ENCODE measurements at places on chromosomes 1 and 21.

GRCh38 chr1:228691926-228692325 lies 43.4 kb upstream of the RHOU start:
- no peak for DNase-seq

- no peak for DNase-seq
Observed at GRCh38 chr1:186574926-186575325, 105.3 kb downstream of the PTGS2 start.

- peak; percentile 26 for DNase-seq
Observed at GRCh38 chr1:108644984-108645383, 15.9 kb downstream of the HENMT1 start.

DNA sequence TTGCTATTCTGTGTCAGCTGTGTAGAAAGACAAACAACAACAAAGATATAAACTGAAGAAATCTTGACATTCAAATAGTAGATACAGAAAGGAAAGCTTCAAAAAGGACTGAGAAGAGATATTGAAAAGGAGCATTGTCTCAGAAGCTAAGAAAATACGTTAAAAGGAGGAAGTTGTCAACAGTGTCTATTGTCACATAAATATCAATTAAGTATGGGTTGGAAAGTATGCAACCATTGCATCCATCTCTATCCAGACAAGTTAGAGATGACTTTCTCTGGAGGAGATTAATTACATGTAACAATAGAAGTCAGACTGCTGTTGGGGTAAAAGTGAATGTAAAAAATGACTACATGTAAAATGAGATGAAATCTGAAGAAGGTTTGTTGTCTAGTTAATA lies 29.7 kb upstream of the BRINP3 start:
- no peak for DNase-seq

DNA sequence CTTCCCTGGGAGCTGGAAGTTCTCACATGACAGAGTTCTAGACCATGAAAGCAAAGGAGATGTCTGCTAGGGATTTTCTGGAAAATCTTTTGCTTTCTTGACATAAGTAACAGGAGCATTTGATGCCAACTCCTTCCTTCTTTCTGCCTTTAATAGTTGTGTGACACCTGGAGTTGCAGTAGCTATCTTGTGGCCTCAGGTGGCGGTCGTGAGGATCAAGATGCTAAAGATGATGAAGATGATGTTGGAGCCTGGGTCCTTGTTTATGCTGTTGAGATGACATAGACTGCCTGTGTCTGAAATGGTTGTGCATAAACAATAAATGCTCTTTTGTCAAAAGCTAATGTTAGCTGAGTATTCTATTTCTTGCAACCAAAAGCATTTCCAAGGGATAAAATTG lies 32.7 kb upstream of the KIRREL1 start:
- DNase-seq = no peak

- no peak for DNase-seq
Observed at GRCh38 chr1:102420034-102420433, 423.3 kb upstream of the OLFM3 start.

GRCh38 chr1:200247518-200247917 lies 162.3 kb downstream of the ZNF281 start:
- DNase-seq = no peak

DNA sequence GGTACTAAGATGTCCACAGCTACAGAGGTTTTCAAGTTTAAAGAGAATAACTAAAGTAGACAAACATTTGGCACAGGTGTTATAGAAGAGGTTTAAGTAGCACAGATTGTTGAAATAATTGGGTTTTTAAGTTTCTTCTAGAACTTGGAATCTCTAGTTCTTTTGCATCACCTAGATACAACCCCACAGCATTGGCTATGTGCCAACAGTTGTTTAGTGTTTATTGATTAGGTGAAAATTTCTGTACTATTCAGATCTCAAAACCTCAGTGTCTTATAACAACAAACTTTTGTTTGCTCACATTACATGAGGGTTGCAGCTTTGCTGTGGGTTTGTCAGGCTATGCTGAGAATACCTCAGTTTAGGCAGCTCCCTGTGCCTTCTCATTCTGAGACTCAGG lies 162.5 kb downstream of the TBX15 start:
- no peak for DNase-seq

DNA sequence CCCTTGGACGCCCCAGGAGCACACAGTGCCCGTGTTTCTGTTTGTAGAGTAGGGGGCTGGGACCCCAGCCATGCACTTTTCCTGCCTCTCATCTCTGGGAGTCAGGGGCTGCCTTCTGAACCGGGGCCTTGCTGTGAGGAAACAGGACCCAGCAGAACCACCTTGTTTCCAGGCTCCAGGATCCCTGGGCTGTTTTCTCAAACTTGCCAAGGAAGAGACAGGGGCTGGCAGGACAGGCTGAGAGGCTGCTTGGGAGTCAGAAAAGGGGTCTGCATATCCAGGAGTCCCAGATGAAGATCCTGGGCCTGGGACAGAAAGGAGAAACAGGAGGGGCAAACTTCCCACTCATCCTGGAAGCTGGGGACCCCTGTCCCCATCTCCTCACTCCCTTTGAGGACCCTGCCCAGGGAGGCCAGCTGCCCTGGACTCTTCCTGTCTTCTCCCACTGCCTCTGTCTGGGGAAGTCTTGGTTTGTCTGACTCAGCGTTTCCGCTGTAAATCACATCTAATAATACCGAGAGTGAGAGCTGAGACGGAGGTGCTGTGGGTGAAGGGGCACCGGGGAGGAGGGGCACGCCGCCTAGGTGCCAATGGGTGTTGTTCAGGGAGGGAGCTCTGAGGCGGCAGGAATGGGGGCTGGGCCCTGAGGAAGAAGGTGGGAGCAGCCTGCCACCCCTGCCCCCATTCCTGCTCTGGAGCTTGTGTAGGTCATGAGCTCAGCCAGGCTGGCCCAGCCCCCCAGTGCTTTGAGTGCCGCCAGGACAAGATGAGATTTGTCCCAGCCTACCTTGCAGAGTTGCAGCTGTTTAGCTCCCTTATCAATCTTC lies 16.7 kb downstream of the POU3F1 start:
- DNase-seq = peak; percentile 71

DNA sequence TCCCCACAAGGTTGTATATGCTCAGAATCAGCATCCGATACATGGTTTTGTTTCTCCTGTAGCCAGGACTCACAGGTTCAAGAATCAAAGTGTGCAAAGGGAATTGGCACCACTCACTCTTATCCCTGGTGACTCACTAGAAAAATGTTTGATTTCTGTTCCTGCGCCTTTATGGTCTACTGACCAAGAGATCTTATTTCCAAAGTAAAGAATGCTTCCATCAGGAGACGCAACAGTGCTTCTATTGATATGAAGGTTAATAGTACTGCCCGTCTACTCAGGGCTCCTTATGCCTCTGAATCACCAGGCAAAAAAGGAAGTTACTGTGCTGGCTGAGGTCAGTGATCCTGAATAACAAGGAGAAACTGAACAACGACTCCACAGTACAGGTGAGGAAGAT lies 1392.0 kb upstream of the PRMT6 start:
- DNase-seq = no peak

DNA sequence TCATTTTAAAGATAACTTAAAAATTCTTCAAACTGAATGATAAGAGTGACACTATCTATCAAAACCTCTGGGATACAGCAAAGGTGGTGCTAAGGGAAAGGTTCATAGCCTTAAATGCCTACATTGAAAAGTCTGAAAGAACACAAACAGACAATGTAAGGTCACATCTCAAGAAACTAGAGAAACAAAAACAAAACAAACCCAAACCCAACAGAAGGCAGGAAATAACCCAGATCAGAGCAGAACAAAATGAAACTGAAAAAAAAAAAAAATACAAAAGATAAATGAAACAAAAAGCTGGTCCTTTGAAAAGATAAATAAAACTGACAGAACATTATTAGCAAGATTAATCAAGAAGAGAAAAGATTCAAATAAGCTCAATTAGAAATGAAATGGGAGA lies 6.8 kb downstream of the ODF2L start:
- DNase-seq = no peak

- no peak for DNase-seq
Observed at GRCh38 chr21:41920476-41920875, 33.3 kb downstream of the C2CD2 start.

GRCh38 chr1:206486995-206487788 lies 16.9 kb downstream of the IKBKE start:
- no peak for DNase-seq

- no peak for DNase-seq
Observed at GRCh38 chr1:111943846-111944749, 45.4 kb downstream of the KCND3 start.

DNA sequence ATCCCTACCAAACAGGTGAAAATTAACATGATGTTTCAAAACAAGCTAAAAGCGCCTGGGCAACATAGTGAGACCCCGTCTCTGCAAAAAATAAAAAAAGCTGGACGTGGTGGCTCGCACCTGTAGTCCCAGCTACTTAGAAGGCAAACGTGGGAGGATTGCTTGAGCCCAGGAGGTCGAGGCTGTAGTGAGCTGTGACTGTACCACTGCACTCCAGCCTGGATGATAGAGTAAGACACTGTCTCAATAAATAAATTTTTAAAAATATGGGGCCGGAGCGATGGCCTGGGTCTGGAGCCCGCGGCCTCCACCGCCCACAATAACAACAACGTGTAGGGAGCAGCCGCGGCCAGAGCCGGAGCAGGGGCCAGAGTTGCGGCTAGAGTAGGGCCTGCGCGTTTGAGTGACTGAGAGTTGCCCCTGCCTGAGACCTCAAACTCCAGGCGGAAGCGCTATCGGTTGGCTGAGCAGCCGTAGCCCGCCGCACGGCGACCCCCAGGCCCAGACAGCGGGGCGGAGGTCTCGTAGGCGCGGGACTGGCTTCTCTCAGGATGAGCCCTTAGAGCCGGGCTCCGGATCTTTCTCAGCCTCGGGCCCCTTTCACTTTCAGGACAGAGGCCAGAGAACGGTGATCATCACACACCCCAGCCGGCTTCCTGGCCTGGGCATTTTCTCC lies 41.4 kb downstream of the ZMYM1 start:
- no peak for DNase-seq

DNA sequence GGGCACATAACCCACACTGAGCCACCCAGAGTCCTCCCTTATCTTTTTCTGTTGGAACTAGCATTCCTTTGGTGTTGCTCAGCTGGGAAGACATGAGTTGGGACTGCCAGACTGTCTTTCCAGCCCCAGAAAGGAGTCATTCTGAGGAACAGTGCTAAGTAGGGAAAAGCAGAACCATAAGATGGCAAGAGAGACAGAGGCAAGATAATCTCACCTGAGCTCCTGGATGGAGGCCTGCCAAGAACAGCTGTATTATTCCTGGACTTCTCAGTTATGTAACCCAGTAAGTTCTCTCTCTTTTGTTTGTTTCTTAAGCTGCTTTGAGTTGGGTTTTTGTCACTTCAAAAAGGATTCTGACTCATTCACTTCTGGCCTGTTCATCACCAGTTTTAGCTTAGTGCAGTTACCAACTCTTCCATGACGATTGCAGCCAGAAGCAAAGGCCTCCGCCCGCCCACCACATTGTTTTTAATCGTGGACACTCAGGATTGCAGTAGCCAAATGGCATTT lies 134.4 kb downstream of the OMA1 start:
- DNase-seq = no peak

DNA sequence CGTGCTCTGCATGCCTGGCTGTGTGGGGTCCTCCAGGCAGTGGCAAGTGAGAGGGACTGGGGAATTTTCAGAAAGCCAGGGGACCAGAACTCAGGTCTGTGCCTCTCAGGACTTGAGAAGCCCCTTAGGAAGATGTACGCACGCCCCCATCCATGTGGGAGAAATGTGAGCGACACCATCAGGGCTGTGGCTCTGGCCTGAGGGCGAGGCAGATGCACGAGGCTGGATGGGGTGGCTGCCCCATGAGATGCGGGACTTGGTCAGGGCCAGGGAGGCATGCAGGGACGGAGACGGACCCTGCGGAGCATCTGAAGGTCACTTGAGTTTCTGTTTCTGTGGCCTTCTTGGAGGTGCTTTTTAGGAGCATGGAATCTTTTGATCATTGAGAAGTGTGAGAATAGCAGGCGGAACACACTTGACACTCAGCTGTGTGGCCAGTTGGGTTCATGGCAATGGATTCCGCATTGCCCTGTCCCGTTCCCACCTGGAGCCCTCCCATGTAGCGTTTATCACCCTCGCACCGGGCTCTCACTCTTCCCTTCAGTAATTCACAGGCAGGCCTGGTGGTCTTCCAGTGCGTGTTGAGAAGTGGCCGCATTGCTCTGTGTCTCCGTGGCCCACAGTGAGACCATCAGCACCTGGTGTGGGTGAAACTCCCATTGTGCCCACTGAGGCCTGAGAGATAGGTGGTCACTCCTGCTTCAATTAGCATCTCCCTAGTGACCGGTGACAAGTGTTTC lies 30.7 kb upstream of the ACTRT2 start:
- no peak for DNase-seq

- DNase-seq = no peak
Observed at GRCh38 chr1:27968692-27969091, 8.9 kb downstream of the XKR8 start.

- DNase-seq = no peak
Observed at GRCh38 chr1:99723251-99723650, 43.2 kb downstream of the FRRS1 start.

DNA sequence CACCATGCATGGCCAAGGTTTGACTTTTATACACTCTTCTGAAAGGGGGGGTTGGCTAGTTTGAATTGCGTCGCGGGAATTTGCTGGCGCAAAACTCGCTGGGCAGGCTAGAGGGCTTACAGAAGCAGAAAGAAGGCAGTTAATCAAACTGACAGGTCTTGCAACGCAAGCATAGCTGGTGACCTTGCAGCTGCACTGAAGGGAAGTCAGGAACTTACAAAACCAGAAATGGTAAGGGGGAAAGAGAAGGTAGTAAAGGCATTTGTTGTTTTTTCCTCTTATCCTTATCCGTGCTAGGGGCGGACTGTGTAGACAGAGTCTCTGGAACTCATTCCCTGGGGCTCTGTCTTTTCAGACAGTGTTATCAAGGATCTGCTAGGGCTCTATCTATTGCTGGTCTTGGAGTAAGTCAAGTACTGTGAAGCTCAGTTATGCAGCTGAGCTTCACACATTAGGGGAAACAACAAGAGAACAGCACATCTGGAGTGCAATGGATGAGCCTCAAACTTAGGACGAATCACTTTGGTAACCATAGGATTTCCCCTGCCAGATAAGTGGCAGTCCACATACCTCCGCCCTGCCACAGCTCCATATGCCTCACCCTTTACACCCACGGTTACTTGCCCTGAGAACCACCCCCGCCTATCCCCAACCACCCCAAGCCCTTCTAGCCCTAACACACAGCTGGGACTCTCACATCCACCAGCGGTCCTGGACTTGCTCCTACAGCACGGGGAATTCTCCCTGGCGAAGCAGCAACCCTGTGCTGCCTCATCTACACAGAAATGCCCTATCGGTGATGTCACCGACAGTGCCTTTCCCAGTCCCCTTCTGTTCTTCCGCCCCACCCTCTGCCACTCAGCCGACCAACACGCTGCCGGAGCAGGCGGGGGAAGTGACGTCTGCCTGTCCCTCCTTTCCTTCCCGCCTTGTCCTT lies 251.4 kb downstream of the FAM72C start:
- DNase-seq = no peak

DNA sequence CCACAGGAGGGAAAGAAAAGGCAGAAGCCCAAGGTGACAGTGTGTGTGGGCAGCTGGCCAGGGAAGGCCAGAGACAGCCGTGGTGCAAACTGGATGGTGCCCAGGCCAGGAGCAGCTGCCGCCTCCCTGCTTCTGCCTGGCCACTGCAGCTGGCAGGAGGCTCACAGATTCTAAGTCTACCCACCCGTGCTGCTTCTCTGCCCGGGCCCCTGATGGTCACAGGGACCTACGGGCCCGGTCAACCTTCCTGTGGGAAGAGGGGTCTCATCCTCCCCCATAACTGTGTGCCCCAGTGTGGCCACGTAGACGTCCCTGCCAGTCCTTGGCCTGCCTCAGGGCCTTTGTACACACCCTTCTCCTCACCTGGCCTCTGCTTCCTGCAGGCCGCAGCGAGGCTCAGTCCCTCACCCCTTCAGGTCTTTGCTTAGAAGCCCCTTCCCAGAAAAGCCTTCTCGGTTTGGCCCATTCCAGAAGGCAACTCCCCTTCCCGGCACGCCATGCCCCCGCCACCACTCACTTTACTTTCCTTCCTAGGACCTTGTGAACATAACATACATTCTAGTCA lies 192.6 kb upstream of the AJAP1 start:
- no peak for DNase-seq
